ENCODE measurements at places on chromosomes 6 and 20. TPM values are rescaled to one million over a fixed set of nuclear protein-coding genes. Genes with fewer than 3 reads are reported as not detected.

DNA sequence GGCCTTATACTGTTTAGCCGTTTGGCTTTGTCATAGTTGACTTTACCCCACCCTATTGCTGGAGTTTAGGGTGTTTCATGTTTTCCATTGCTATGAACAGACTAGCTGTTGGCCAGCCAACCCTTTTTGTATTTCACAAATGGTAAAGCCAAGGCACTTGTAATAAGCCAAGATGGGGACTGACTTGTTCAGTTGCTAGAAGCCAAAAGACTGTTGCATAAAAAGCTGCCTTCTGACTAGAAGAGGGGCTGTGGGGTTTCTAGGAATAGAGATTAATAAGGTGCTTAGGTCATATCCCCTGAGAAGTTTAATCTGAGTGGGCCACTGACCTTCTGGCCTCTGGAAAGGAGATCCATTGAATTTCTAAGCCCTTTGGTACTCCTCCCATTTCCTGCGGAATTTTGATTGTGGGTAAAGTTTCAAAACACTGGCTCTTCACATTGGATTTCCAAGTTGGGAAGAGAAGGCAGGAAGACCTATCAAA, 211.1 kb downstream of the PLCB4 start:
- no peak for DNase-seq

- no peak for DNase-seq
Observed at GRCh38 chr20:1844325-1845162, 50.7 kb upstream of the SIRPA start.

Gene MMP24
- total RNA-seq = 2.2 TPM

Gene CNR1
- total RNA-seq = 1.3 TPM

Gene GMPR
- total RNA-seq = 89.5 TPM

Gene TOX2
- 0.63 TPM for total RNA-seq

Gene FNDC1
- total RNA-seq = 1.8 TPM

DNA sequence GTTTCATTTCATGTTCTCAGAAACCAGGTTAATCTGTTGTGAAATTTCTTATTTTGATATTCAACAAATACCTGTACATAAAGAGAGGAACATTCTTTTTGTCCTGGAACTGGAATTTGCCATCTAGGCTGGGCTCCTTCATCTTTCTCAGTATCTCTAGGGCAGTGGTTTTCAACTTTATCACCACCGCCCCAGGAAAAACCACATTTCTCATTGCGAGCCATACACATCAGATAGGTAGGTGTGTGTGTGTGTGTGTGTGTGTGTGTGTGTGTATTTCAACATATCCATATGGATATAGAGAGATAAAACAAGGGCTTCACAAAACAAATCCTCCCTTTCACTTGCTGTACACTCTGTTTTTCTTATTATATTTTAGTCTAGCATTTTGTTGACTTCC, 24.1 kb downstream of the BFSP1 start:
- no peak for DNase-seq

DNA sequence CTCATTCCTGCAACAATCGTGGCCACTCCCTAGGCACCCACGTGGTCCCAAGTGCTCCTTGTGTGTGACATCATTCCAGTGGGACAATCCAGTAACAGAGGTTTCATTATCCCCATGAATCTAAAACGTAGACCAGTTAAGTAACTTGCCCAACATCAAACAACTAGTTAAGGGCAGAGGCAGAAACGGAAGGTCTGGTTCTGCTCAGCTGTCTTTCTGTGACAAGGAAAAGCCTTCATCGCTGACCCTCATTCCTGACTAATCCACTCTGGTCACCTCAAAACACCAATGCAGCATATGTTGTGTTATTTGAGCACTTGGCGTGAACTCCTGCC, 261.4 kb upstream of the JARID2 start:
- DNase-seq = peak; percentile 60

Gene TREML4
- not detected for total RNA-seq

Gene STMND1
- total RNA-seq = not detected

Gene NR2E1
- not detected for total RNA-seq

DNA sequence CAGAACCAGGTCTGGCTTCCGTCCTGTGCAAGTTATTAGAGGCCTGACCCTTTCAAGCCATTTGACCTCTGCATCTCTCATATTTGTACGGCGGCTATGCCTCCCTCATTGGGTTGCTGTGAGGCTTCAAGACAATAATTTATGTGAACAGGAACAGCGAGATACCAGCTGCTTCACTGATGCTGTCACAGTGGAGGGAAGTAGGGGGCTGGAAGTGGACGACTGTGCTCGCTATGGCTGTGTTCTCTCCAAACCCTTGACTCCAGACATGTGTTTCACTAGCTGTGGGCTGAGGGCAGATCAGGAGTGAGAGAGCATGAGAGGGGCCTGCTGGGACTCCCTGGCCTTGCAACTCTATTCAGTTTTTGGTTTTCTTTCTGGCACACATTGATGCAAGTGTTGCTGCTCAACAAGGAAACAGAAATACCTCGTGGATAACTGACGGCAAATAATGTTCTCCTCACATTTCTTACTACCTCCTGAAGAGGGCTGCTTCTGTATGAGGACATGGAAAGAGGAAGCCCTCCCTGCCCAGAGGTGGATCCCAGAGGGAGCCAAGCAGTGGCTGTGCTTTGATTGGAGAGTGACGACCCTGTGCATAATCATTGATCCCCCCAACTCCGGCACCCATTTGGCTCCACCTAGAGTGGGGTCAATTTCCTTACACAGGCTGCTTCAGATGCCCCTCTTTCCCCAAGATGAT, 34.7 kb upstream of the SCP2D1 start:
- no peak for DNase-seq

DNA sequence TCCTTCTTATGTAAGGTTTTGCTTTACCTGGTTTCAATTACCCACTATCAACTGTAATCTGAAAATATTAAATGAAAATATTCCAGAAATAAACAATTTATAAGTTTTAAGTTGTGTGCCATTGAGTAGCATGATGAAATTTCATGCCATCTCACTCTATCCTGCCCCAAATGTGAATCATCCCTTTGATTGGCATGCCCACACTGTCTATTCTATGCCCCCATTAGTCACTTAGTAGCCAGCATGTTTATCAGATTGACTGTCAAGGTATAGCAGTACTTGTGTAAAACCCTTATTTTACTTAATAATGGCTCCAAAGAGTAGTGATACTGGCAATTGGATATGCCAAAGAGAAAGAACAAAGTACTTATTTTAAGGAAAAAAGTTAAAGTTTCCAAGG, 403.8 kb downstream of the ADGRB3 start:
- DNase-seq = no peak

Gene EPPIN
- not detected for total RNA-seq

- peak; percentile 73 for DNase-seq
Observed at GRCh38 chr6:113672491-113673149, 184.5 kb upstream of the MARCKS start.

Gene SIRPB2
- 4.4 TPM for total RNA-seq

DNA sequence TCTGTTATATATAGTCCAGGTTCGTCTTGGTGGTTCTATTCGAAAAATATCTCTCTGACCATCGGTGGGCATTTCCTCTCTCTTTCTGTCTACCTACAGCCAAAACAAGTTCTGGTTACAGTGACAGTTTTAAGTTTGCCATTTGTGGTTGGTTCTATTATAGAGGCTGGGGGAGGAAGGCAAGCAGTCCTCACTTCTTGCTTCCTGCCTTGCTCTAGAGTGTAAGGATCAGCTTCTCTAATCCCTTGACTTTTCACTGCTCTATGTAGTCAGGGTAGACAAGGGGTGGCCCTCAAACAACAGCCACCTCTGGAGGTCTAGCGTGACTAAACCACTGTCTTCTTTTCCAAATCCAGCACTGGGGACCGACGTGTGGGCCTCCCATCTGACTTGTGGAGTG, 16.1 kb downstream of the E2F3 start:
- DNase-seq = no peak

DNA sequence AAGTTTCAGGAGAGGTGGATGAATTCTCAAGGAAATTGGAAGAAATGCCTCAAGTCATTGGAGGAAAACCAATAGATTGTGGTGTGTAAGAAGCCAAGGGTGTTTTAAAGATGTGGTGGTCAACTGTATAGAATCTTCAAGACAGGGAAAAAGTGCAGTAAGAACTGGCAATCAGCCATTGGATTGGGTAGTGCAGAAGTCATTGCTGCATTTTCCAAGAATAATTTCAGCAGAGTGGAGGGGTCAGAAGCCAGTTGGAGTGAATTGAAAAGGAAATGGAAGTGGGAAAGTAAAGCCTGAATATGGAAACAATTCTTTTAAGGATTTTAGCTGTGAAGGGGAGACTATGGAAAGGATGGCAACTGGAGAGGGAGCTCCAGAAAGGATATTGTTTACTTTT, 128.2 kb upstream of the TMEM170B start:
- DNase-seq = no peak
